CD4-positive, alpha-beta T cell treated with Interleukin-21 for 1 hour (primary cell): ENCODE measurements at places on chromosomes 2 and 18.

DNA sequence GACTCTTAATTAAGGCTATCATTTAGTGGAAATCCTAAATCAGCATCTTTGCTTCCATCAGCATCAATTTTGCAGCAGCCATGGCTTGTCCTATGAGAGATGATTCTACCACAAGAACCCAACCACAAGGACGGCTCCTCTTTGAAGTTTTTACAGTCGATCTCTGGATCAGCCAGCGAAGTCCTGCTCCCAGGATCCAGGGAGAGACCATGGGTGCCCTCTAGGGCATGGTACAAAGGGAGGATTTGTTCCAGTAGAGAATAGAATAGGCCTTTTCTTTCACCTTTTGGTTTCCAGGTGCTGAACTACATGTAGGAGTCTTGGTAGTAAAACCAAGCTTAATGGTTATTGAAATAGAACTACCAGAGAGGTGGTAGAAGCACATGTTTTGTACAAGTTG, 52.7 kb downstream of the TMEM200C start:
- DNase-seq: no peak

DNA sequence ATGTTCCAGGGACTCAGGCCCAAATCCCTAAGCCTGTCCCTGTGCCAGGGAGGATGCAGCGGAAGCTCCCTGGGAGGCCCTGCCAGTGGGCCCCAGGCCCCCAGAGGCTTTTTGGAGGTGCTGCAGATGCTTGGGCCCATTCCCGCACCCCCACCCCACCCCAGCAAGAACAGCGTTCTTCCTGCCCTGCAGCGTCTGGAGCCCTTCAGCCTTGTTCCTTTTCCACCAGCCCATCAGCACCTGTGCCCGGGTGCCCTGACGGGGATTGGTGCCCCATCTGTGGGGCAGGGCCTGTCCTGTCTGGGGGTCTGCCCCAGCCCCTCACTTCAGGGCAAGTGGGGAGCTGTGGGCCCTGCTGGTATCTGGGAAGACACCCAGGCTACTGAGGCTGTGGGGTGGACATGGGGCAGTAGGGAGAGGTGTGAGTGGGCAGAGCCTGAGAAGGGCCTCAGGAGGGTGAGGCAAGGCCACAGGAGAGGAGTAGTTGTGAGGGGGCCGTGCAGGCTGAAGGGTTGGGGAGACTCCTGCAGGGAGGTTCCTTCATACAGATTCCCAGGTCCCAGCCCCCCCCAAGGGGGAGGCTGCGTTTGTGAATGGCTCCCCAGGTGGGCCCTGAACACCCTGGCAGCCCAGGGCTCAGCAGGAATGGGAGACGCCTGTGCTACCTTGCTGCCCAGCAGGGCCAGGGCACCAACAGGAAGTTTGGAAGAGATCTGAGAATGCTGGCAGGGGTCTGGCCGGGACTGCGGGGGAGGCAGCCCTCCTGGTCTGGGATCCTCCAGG, 2.4 kb downstream of the RNPEPL1 start:
- no peak for DNase-seq

- DNase-seq: no peak
These were observed 373.9 kb downstream of the PTPRM start for GRCh38 chr18:7940971-7941370.

GRCh38 chr2:64661741-64662169, 8.0 kb upstream of the SERTAD2 start:
- DNase-seq: no peak

GRCh38 chr2:174611006-174611405, 13.4 kb upstream of the WIPF1 start:
- DNase-seq: no peak

- DNase-seq: peak; percentile 12
These were observed 26.5 kb downstream of the AQP12B start for GRCh38 chr2:240655931-240656886.

- DNase-seq: no peak
These were observed 89.8 kb upstream of the TEX51 start for GRCh38 chr2:126808929-126809328.

GRCh38 chr2:203549406-203549805, 14.3 kb upstream of the RAPH1 start:
- no peak for DNase-seq

GRCh38 chr2:106536490-106536889, 49.3 kb downstream of the CD8B2 start:
- no peak for DNase-seq
